ENCODE measurements at places on chromosomes 12 and 14.

- peak; percentile 7 for DNase-seq
Measured at GRCh38 chr12:1587927-1588574, 6.3 kb downstream of the FBXL14 start.

DNA sequence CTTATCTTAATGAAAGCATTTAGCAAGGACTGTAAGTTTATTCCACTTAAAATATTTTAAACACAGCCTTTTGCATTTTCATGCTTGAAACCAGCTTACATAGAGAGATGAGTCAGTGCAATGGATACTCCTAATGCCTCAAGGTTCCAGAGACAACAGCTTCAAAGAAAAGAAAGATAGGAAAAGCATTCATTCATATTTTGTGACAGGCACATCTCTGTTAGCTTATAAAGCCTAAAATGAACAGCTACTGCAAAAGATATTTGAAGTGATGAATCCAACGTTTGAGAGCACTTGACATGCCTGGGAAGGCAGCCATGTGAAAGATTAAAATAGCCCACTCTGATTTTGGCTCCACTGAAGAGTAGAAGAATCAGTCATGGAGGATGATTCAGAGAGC, 814.5 kb downstream of the RPS29 start:
- no peak for DNase-seq

DNA sequence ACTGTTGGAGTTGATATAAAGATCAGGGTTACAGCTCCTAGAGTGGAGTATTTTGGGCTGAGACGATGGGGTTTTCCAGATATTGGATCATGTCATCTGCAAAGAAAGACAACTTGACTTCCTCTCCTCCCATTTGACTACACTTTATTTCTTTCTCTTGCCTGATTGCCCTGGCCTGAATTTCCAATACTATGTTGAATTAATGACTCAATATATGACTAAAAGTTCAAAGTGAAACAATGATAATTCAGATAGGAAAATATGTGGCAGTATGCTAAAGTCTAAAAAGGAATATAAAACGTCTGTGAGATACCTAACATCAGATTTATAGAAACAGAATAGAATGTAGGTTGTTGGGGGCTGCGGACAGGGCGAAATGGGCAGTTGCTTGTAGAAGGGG, 72.2 kb downstream of the BHLHE41 start:
- DNase-seq = peak; percentile 7

DNA sequence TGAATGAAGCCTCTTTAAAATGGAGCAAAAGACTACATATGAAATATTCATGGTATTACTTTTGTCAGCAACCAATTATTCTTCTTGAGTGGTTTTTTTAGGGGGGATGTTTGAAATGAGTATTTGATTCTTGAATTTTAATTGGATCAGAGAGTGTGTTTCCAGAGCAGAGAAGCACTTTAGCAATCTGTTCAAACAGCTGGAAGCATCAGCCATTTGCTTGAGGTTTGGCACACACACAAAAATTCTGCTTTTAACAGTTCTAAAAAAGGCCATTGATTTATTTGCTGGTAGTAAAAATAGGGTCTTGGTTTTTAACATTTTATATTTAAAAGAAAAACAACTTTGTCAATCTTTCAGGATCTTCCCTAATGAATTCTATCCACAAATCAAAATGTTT, 292.7 kb downstream of the LRFN5 start:
- no peak for DNase-seq

- DNase-seq = no peak
Measured at GRCh38 chr12:117526757-117527478, 165.5 kb upstream of the NOS1 start.

GRCh38 chr14:105285174-105285573, 15.6 kb downstream of the BRF1 start:
- no peak for DNase-seq

DNA sequence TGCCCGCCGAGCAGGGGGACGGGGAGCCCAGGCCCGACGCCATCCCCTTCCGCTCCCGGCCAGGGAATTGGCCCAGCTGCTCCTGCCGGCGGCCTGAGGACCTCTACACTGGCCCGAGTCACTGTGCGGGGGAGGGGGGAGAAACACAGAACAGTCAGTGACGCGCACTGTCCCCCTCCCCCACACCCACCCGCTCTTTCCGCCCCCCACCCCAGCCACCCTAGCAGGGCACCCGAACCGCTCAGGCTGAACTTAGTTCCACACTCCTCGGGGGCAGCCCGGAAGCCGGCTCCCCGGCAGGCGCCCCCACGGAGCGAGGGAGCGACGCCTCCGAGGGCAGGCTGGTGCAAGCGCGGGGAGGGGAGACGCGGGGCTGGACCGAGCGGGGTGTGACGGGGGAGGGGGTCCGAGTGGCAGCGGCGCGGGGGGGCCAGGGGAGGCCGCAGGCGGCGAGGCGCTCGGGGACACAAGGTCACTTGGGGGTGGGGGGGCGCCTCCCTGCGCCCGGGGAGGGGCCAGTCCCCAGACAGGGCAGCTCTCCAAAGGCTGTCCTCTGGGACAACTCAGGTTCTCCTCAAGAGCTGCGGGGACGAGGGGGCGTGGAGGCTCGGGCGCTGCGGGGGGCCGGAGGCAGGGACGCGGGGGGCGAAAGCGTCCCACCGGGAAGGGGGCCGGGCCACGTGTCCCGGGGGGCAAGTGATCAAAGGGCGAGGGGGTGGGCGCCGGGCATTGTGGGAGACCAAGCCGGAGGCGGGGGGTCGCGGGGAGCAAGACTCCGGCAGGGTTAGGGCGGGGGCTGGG, 648 bp downstream of the CHD4 start:
- DNase-seq = peak; percentile 32

GRCh38 chr14:90695997-90696660, 120.1 kb downstream of the TTC7B start:
- no peak for DNase-seq

DNA sequence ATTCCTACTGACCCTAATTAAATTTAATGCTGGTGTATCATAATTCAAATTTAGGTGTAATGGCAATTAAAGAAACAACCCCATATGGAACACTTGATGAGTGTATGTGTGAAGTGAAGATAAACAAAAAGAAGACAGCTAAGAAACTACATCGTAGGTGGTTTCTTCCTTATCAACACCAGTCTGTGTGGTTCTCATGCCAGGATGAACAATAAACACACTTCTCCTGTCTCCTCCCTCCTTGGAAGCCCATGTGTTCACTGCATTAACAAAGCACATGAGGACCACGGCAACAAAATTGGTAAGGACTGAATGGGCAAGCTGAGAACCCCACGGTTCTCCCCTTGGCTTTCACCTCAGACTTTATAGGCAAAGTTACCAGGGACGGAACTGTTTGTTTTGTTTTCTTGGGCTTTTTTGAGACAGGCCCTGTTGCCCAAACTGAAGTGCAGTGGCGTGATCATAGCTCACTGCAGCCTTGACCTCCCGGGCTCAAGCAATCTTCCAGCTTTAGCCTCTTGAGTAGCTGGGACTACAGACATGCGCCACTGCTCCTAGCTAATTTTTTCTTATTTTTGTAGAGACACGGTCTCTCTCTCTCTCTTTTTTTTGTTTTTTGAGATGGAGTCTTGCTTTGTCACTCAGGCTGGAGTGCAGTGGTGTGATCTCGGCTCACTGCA, 71.0 kb downstream of the TRAFD1 start:
- DNase-seq = no peak

DNA sequence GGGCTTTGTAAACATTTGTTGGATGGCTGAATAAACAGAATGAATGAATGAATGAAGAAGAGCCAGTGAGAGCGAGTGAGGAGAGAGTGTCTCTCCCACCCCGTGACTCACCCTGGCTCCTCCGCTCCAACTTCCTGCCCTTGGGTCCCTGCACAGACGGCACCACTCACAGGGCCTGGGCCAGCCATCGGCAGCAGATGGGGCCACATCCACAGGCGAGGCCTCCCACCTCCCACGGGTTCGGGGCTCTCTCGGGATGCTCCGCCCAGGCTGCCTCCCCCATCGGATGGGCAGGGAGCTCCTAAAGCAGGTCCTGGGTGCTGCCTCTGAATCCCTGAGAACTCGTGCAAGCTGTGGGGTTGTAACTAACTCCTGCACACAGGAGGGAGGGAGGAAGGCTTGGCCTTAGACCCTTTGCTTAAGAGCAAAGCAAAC, 41.3 kb downstream of the CCNK start:
- peak; percentile 43 for DNase-seq

DNA sequence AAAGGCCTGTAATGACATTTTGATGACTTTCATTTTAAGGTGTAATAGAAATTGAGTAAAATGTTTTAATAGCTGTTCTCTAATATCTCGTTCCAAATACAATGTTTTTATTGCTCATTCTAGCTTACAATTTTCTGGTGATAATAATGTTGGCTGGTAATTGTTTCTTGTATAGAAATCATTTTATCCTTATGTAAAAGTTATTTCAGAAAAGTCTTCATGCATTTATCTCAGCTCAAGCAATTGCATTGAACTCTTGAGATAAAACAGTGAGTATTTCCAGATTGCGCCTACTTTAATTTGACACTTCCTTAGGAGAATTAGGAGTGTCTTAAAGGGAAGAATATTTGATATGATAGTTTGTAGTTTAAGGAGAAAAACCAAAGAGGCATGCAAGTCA, 4.0 kb downstream of the RMST start:
- no peak for DNase-seq

GRCh38 chr12:54220092-54220557, 31.3 kb upstream of the SMUG1 start:
- peak; percentile 64 for DNase-seq

- no peak for DNase-seq
Measured at GRCh38 chr12:100671396-100672074, 98.1 kb downstream of the GAS2L3 start.

DNA sequence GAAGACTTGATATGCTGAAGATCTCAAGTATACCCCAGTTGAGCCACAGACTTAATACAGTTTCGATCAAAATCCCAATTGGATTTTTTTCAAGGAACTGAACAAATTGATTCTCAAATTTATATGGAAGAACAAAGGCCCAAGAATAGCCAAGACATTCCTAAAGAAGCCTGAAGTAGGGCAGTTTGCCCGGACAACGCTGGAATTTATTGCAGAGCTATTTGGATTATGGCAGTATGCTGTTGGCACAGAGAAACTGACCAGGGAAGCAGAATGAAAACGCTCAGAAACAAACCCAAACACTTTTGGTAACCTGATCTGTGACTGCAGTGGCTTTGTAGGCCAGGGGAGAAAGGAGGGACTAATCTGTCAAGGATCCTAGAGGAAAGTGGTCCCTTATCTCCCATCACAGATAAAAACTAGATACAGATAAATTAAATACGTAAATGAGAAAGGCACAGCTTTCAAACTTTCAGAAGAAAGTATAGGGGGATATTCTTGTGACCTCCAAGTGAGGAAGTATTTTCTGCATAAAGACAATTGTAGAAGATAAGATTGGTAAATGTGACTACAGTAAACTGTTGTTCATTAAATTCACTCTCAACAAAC, 35.9 kb upstream of the GSC start:
- no peak for DNase-seq

- no peak for DNase-seq
Measured at GRCh38 chr14:25803386-25804018, 753.6 kb upstream of the STXBP6 start.

DNA sequence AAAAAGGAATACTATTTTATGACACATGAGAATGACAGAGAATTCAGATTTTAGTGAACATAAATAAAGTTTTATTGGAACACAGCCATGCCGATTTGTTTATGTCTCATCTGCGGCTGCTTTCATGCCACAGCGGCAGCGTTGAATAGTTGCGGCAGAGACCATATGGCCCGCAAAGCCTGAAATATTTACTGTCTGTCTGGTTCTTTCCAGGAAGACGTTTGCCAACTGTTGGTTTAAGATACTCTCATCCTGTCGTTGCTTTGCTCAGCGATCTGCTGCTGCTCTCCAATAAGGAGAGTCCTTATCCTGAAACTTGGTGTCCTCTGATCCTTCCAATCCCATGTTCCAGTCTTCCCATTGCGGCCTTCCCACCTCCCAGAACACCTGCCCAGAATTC, 89.9 kb downstream of the SLC24A4 start:
- DNase-seq = peak; percentile 65

- no peak for DNase-seq
Measured at GRCh38 chr14:35776823-35777222, 32.3 kb downstream of the RALGAPA1 start.

DNA sequence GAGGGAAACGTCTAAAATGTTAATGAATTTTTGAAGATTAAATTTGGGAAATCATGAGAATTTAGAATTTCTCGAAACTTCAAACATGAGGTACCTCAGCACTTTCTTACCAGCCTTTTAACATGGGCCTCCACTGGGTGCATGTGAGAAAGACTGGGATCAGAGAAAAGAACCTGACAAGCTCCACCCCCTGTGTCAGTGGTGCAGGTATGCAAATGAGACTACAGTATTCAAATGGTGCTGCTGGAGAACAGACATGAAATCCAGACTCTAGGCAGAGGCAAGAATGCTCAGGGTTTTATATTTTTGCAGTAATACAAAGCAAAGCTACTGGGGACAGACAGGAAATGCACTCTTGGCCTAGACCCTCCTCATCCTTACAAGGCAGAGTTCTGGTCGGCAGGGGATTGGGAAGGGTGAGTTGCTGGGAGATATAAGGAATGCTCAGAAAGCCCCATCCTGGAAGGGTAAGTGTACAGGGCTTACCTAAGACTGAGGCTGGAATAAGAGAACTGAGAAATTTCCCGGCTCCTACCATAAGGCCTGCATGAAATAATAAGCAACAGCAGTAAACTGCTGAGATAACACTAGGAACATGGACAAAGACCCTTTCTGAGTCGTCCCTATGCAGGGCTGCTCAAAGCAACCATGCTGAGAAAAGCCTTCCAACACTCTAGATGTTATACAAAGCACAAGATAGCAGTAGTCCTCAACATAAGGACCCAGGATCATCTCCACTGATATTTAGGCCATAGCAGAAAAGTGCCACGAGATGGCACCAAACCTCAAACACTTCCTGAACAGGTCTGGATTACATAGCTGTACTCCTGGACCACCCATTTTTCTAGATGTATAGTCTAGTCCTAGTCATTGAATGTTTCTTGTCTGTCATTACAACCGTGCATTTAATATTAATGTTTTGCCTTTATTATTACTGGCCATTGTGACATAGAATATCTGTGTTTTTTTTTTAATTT, 260.8 kb downstream of the RASSF9 start:
- DNase-seq = peak; percentile 58

DNA sequence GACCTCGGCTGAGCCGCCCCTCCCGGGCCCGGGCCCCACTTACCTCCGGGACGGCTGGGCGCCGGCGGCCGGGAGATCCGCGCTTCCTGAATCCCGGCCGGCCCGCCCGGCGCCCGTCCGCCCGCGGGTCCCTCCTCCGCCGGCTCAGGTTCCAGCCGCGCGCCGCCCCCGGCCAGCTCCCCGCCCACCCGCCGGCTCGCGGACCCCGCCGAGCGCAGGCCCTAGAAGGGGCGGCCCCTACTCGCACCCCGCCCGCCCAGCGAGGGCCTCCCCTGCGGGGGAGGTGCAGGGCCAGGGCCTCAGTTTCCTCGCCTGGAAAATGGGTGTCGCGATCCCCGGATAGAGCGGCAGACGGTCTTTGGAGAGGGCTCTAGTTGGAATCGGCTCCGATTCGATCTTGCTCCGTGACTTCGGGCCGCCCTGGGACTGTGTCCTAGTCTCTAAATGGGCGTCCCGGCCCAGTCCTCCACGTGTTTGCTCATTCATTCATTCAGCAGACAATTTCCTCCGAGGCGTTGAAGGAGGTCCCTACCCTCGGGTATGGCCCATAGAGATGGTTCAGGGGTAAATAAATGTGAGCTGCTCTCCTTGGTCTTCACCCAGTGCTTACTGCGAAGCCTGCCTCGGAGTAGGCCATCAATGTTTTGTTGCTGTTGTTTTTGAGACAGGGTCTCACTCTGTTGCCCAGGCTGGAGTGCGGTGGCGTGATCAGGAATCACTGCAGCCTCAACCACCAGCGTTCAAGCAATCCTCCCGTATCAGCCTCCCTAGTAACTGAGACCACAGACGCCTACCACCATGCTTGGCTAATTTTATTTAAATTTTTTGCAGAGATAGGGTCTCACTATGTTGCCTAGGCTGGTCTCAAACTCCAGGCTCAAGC, at the start of gene TRPV4:
TRPV4 (minus strand) TSS at position 92 of the 883 bp plus-strand sequence. CDS start 18,602 bp downstream, outside the sequence.
- DNase-seq = no peak

Data from HCEC 1CT (cell line).